ENCODE measurements at places on chromosomes 11 and 22.

DNA sequence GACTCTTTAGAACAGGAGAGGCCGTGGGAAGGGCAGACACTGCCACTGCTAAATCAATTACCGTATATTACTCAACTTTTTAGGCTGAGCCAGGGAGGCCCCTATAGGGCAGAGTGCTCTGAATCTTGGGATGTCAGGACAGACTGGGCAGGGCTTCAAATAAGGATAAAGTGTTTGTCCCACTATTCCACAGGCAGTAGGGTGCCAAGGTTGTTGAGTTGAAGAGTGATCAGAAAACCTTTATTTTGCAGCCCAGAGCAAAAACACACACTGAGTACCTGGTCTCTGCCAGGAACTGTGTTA lies 1.6 kb upstream of the B4GAT1 start:
- DNase-seq, result no peak

DNA sequence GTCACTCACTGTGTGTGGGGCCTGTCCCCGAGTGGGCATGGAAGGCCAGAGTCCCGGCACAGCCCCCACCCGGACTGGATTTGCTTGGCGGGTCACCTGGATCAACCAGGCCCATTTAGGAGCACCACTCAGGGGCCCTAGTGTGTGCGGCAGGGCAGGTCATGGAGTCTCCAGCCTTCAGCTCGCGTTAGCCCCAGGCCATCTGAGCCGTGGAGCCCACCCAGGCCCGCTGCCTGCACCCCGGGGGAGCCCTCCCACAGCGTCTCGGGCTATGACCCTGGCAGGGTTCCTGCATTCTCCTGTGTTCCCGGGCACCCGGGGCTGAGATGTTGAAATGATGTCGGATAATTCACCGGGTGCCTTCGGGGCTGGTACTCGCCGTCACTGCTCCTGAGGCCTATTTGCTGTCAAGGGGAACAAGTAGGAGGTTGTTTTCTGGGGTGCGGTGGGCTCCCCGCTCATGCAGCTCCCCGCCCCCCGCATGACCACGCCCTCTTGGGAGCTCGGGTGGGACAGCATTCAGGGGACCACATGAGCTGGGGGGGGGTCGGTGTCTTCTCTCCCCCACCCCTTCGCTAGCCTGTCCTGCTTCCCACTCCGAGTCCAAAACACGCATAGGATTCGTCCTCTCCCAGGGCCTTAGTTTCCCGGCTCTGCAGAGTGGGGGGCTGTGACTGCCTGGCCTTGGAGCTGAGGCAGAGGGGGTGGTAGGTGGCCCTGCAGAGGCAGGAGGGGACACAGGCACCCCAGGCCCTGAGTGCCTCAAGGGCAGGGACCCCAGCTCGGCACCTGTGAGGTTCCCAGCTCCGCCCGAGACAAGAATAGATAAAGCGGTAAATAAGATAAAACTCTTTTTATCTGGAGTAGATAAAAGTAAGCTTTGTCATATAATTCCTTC lies 77.2 kb downstream of the KCNQ1 start:
- no peak for DNase-seq

DNA sequence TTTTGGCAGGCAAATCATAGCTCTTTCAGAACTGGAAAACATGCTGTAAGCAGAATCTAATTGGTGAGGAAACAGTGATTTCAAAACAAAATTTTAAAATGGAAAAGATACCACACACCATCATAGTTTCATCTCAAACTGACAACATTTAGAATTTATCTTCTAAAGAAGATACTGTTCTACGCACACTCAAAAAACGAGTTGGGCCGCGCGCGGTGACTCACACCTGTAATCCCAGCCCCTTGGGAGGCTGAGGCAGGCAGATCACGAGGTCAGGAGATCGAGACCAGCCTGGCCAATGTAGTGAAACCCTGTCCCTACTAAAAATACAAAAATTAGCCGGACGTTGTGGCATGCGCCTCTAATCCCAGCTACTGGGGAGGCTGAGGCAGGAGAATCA lies 44.2 kb upstream of the ADSL start:
- DNase-seq, result no peak

DNA sequence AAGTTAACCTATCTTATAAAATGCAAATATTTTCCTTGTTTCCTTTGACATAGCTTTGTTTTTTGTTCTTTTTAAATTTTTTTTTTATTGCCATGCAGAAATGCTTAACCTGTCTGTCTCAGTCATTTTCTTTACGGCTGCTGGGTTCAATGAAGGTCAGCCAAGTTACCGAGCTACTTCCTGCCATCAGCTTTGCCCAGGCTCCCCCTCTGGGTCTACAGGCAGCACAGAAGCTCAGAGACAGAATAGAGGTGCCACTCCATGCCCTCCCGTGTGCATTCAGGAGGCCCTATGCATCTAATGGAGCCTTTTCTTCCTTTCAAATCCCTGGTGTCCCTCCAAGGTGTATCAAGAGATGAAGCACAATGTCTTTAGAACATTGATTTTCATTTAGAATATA lies 411.0 kb upstream of the NARS2 start:
- no peak for DNase-seq

DNA sequence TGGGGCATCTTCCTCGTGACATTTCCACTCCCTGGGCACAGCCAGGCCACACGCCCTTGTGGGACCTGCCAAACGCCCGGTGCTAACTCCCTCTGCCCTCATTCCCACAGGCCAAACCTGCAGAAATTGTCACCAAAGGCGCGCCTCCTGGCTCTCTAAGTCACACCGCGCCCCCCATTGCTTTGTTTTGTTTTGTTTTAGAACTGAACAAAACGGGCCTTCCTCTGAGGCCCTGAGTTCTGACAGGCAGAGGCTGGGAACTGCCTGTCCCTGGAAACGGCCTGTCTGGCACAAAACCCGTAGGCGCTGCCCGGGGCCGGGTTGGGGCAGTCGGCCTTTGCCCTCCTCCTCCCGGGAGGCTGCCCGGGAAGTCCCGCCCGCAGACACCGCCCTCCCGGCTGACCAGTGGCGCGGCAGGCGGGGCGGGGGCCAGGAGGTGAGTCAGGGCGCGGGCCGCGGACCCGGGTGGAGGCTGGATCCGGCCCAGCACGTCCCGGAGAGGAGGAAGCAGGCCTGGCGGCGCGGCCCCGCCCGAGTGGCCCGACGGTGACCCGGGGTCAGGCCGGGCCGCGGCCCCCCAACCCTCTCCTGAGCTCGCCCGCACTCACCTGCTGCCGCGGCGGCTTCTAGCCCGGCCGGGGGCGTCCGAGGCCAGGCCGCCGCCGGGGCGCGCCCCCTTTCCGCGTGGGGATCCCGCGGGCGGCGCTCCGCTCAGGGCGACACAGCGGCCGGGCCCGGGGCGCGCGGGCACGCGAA lies 465 bp downstream of the SUN2 start:
- no peak for DNase-seq

DNA sequence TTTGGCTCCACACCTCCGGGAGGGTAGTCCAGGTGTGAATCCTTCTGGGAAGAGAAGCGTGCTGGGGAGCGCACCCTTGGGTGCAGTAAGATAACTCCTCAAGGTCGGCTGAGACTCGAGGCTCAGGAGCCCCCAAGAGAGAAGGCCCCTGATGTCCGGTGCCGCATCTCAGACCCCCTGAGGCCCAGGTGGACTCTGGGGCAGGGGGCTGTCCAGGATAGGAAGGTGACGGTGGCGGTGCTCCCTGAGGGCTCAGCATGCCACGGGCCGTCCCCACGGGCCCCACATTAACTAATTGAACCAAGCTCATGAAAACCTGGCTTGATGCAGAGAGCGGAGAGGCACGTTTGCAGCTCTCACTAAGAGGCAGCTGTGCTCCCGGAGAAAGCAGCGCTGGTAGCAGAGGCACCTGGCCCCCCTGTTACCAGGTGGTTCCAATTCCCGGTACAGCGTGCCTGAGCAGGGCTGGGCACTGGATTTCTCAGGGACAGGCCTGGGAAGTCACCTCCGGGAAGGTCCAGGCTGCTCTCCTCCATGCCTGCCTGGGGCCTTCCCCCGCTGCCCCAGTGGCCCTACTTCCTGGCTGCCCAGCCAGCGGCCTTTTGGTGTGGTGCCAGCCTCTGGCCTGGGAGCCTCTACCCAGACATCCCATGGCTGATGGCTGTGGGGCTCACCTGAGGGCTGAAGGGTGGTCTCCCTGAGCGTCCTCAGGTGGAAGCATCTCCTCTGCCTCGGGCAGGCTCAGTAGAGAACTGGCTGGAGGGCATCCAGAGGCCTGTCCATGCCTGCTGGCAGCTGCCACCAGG lies 1.1 kb downstream of the KCNQ1 start:
- no peak for DNase-seq

DNA sequence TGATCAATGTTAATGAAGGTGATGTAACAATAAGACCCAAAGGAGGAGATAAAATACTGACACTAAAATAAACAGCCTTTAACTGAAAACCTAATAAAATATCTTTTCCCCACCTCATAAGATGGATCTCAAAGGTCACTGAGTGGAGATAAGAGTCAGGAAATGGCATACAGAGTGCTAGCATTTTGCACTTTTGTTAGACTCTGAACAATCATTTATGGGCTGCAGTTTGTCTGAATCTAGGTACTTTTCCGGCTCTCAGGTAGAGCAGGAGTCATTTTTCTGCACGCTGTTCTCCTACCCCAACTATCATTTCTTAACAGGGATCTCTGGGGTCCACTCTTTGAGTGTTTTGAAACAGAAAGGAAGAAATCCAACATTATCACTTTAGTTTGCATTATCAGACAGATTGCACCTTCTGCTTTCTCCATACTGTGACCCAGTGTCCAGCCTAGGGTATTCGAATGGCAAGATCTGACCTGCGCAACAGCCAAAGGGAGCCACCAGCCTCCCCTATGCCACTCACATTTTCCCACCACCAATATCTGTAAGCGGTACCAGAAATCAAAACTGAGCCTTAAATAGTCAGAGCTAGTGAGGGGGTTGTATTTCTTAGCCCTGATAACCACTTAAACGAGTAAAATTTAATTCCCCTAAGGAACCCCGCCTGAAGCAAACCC lies 863 bp downstream of the SIAE start:
- DNase-seq, result no peak

GRCh38 chr11:2929950-2930703 lies 907 bp upstream of the PHLDA2 start:
- DNase-seq, result no peak

GRCh38 chr11:72738199-72739141 lies 13.7 kb downstream of the ARAP1 start:
- DNase-seq, result no peak

GRCh38 chr11:103024086-103024485 lies 67.9 kb downstream of the DCUN1D5 start:
- no peak for DNase-seq

DNA sequence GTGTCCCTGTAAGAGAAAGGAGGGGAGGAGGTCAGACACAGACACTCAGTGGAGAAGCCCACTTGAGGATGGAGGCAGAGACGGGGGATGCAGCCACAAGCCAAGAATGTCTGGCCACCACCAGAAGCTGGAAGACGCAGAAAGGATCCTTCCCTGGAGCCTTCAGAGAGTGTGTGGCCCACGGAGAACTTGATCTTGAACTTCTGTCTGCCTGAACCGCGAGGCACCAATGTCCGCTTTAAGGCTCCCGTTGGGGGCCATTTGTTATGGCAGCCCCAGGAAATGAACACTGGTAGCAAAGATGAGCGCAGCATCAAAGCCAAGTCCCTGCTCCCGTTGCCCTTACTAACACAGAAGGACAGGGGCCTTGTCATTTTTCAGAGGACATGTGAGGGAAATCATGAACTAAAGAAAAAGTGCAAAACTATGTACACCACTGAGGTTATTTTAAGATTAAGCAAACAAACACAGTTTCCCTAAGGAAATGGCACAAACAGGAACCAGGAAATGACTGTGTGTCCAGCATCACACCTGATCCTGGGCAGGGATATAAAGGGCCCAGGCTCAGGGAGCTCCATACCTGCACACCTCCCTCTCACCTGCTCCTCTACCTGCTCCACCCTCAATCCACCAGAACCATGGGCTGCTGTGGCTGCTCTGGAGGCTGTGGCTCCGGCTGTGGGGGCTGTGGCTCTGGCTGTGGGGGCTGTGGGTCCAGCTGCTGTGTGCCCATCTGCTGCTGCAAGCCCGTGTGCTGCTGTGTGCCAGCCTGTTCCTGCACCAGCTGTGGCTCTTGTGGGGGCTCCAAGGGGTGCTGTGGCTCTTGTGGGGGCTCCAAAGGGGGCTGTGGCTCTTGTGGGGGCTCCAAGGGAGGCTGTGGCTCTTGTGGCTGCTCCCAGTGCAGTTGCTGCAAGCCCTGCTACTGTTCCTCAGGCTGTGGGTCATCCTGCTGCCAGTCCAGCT lies at the start of gene KRTAP5-6:
Gene KRTAP5-6 (plus strand): TSS at position 588 of the 963 bp plus-strand sequence. CDS start 51 bp downstream, at position 639.
- DNase-seq, result no peak

GRCh38 chr22:31969789-31970489 lies 25.6 kb downstream of the YWHAH start:
- DNase-seq, result no peak

- peak; percentile 42 for DNase-seq
These were observed 666.6 kb downstream of the LUZP2 start for GRCh38 chr11:25163421-25163820.

- no peak for DNase-seq
These were observed 38.5 kb upstream of the SPON1 start for GRCh38 chr11:13923716-13924650.

DNA sequence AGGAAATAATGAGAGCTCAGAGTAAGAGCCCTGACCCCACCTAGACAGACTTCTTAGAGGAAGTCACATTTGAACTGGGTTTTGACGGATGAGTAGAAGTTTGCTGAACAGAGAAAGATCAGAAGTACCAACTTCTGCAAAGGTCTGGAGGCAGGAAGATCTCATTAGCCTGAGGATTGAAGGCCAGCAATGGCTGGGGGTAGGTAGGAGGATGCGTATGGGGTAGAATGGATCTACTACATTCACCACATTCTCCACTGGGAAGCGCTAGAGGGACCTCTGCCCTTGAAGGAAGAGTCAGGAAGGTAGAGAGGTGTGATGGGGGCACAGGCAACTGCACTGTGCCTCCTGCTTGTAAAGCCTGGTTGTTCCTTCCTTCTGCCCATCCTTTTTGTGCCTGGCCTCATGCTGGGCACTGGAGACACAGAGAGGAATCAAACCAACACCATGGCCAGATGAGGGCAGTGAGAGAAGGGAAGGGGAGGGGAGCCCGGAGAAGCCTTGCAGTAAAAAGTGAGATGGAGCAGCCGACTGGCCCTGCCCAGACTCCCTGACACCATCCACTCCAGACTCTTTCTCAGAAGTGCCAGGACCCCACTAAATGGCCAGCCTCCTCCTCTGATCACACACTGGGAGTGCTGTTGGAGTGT lies 4.9 kb downstream of the TPBGL start:
- DNase-seq, result no peak

DNA sequence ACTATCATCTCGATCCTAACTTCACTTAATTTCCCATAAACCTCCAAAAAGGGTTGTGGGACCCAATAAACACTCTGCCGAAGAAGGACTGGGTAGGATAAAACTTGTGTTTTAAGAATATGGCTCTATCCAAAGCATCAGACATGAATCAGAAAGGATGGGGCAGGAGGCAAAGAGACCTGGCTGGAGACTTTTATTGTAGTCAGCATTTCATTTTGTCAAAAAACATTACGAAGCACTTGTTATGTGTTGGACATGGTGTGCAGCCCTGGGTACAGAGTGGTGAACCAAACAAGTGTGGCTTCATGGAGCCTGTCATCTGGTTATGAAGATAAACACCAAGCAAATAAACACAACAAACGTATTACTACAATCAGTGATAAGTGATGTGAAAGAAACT lies 17.3 kb downstream of the IL10RA start:
- DNase-seq, result no peak

DNA sequence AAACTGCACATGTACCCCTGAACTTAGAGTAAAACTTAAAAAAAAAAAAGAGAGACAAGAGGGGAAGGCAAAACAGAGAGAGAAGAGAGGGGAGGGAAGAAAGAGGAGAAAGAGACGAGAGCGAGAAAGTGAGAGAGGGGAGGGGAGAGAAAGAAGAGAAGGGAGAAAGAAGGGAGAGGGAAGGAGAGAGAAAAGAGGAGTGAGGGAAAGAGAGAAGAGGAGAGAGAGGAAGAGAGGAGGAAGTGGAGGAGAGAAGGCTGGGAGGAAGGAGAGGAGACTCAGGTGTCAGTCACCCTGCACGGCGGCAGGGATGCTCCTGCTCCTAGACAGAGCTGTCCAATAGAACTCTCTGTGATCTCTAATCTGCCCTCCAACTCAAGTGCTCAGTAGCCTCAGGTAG lies 248.3 kb downstream of the MIAT start:
- DNase-seq, result no peak
